ENCODE measurements at places on chromosomes 3 and 15. TPM values are rescaled to one million over a fixed set of nuclear protein-coding genes. Genes with fewer than 3 reads are reported as not detected.

GPR149 gene
- total RNA-seq, result not detected

TMC3 gene
- total RNA-seq, result not detected

EPHA3 gene
- total RNA-seq, result not detected

DPPA4 gene
- 7.2 TPM for total RNA-seq

NAALADL2 gene
- total RNA-seq, result 8.7 TPM

RTP1 gene
- not detected for total RNA-seq

SPATA12 gene
- total RNA-seq, result 0.34 TPM

GOLGA8S gene
- not detected for total RNA-seq

SLC7A14 gene
- total RNA-seq, result 0.17 TPM

POTEB gene
- total RNA-seq, result not detected

ERICH6 gene
- total RNA-seq, result not detected

GRCh38 chr3:9949626-9950025 is 2.6 kb downstream of the PRRT3 start:
- DNase-seq, result no peak

GRCh38 chr3:186772281-186772694 is 11.1 kb upstream of the EIF4A2 start:
- DNase-seq, result no peak

GRCh38 chr15:59501597-59501996 is 63.6 kb downstream of the FAM81A start:
- DNase-seq, result peak; percentile 64

DNA sequence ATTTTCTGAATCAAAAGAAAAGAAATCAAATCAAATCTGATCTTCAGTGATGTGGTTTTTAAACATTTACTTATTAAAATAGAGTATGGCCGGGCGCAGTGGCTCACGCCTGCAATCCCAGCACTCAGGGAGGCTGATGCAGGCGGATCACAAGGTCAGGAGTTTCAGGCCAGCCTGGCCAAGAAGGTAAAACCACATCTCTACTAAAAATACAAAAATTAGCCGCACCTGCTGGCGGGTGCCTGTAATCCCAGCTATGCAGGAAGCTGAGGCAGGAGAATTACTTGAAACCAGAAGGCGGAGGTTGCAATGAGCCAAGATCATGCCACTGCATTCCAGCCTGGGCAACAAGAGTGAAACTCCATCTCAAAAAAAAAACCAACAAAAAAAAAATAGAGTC is 169.1 kb downstream of the ULK4 start:
- no peak for DNase-seq

GRCh38 chr15:29089731-29090616 is 179.6 kb downstream of the NSMCE3 start:
- DNase-seq, result no peak

DNA sequence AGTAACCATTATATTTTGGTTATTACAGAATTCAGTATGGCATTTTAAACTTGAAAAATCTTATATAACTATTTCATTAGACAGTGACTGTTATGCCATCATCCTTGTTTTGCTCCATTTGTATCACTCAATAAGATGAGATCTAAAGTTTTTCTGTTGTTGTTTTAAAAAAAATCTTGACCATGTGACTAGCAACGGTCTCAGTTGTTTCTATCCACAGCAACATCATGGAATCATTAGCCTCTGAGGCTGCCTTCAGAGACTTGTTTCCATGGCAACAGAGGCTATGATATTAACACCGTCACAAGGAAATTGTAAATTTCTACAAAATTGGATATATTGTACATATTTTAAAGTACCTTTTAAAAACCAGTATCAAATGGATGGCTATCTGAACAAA is 129.8 kb downstream of the DLG1 start:
- DNase-seq, result no peak

GRCh38 chr3:37918627-37919026 is 56.9 kb downstream of the CTDSPL start:
- no peak for DNase-seq

GRCh38 chr15:57785959-57786358 is 79.4 kb downstream of the POLR2M start:
- no peak for DNase-seq

GRCh38 chr3:126488185-126488584 is 12.5 kb upstream of the ZXDC start:
- no peak for DNase-seq

DNA sequence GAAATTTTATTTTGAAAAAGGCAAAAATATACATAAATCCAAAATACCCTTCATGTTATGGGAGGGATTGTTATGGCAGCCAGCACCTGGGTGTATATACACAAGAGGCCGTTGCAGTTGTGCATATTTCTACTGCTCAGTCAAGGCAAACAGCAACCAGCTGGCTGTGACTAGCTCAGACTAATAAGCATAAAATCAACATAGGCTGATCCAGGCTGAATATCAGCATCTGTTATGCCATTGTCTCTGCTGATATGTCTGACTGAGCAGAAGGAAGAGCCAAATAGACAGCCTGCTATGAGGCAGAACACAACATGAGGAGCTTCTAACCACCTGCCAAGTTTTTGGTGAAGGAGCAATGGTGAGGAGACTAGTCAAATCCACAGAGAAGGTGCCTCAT is 457.5 kb upstream of the ALCAM start:
- no peak for DNase-seq

GRCh38 chr3:170809007-170809974 is 60.7 kb downstream of the RPL22L1 start:
- peak; percentile 88 for DNase-seq

- DNase-seq, result no peak
Observed at GRCh38 chr3:128932516-128933212, 53.2 kb downstream of the ACAD9 start.

GRCh38 chr3:142007710-142008399 is 131.4 kb downstream of the ATP1B3 start:
- peak; percentile 7 for DNase-seq

DNA sequence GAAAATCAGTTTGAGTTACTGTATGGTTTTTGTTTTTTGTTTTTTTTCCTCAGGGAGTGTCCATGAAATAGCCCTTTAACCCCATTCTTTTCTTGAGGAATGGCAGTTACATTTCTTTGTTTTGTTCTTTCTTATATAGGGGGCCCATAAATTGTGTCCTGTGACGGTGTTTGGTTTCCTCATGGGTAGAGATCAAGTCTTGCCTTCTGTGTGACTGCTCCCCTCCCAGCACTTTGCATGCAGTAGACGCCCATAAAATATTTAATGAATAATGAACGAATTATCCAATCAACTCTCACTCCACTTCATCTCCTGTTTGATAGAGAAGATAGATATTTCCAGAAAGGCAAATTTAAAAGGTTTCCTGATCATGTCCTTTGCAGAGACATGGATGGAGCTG is 78.1 kb downstream of the CADPS start:
- DNase-seq, result no peak

- peak; percentile 44 for DNase-seq
Observed at GRCh38 chr3:10772271-10773161, 43.5 kb upstream of the SLC6A11 start.

- DNase-seq, result no peak
Observed at GRCh38 chr3:14471016-14471415, 68.6 kb downstream of the SLC6A6 start.

GRCh38 chr3:4996223-4996765 is 17.1 kb downstream of the BHLHE40 start:
- no peak for DNase-seq

GRCh38 chr15:69862540-69862939 is 235.2 kb downstream of the TLE3 start:
- DNase-seq, result no peak

GRCh38 chr15:90623854-90624253 is 93.3 kb upstream of the BLM start:
- DNase-seq, result no peak

DNA sequence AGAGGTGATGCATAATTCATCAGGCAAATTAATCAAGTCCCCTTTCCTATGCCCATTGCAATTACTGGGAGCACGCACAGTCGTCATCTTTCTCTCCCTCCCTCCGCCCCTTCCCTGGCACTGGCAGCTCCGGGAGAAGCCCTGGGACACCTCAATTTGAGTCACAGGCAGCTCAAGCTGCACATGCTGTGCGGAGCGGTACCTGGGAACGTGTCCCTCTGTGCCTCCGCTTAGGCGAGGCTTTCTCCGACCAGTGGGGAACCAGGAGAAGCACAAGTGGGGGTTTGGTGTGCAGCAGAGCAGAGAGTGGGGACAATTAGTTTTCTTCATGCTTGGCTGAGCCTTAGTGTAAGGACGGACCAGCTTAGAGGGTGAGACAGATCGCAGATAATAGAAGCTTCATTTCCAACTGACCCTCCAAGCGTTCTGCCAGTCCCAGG is 88.3 kb downstream of the SOX14 start:
- DNase-seq, result no peak

DNA sequence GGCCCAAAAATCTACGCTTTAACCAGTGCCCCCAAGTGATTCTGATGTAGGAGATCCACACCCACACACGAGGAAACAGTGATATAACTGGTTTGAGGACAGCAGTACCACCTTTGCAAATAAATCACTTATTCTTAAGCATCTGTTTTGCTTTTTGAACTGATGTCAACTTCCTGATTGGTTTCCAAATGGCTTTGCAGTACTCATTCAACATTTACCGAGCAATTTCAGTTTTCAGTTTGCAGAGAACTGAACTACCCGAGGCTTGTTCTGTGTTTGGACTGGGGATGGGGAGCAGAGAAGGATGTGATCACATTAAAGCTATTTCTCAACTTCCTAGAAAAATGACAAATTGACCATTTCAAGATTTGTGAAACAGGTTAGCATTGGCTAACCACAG is 1.1 kb upstream of the GYG1 start:
- DNase-seq, result no peak

DNA sequence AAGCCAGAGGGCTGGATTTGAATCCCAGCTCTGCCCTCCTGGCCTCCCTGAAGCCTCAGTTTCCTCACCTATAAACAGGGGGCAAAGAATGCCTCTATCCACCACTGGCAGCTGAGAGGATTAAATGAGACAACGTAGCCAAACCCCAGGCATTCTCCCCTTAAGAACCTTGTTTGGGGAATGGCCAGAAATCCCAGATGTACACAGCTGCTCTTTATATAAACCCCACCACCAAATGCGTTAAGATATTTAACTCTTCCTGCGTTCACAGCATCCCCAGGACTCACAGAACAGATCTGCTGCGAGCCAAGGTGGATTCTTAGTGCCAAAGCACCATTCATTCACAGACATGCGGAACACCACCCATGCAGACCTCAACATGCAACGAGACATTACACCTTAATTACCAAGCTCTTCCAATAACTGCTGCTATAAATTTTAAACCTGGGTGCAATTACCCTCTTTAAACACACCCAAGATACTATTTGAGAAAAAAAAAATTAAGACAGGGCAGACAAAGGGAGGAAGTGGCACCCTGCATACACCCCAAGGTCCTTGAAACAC is 5.2 kb downstream of the TLE3 start:
- no peak for DNase-seq

DNA sequence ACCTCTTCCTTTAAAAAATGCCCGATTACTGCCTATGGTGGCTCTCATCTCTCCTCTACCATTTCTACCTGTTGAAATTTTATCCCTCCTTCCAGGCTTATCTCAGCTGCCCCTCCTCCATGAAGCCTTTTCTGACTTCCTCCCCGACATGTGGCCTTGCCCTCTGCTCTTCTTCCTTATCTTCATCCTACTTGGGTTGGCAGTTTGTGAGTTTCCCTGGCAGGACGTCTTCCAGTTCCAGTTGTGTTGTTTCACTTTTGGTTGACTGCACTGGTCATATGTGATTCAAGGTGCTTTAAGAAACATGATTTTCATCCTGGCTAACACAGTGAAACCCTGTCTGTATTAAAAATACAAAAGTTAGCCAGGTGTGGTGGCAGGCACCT is 4.4 kb downstream of the DLL4 start:
- no peak for DNase-seq

GRCh38 chr15:81506071-81506470 is 132.1 kb upstream of the TMC3 start:
- DNase-seq, result no peak

- DNase-seq, result peak; percentile 19
Observed at GRCh38 chr3:47577583-47578118, 1.0 kb downstream of the CSPG5 start.

- no peak for DNase-seq
Observed at GRCh38 chr3:46501702-46502101, 3.9 kb downstream of the RTP3 start.

DNA sequence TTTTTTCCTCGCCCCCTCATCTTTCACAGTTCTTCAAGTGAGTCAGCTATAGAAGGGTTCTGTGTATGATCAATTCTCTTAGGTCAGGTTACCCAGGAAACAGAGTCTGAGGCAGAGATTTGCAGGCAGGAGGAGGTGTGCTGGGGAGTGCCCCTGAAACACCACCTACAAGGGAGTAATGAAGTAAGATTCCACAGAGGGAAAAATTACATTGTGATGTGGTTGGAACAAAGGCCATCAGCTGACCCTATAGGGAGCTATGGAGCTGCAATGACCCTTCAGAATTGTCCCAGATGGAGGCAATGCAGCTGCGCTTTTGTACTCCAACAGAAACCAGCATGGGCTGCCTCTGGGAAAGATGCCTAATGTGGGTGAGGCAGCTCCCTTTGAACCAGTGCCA is 142.2 kb upstream of the CNTN3 start:
- DNase-seq, result no peak

All from Daoy (cell line).